ENCODE measurements at places on chromosomes 16 and 17.

- DNase-seq, result no peak
Observed at GRCh38 chr17:13580790-13581189, 20.9 kb downstream of the HS3ST3A1 start.

DNA sequence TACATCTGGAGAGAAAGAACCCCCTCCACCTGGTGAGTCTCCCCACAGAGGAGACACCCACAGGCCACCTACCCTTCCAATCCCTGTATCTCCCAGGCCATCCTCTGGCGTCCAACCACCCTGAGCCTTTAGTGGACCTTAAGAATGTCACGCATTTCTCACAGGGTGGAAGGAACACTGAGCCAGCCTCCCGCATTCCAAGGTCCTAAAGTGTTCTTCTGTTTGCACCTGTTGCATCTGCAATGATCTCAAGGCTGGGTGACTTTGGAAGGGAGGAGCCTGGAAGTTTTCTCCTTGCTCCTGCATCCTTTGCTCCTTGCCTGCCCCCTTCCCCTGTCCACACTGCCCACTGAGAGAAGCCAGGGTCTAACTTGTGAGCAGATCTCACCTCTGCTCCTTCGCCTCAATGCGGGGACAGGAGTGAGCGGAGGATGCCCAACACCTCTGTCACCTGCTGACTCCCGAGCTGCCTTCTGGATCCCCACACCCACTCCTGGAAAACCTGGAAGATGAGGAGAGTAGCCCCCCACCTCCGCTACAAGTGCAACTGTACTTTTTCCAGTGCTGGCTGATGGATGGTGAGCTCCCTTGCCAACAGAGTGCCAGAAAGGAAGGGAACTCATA is 3.7 kb downstream of the CHST5 start:
- no peak for DNase-seq

DNA sequence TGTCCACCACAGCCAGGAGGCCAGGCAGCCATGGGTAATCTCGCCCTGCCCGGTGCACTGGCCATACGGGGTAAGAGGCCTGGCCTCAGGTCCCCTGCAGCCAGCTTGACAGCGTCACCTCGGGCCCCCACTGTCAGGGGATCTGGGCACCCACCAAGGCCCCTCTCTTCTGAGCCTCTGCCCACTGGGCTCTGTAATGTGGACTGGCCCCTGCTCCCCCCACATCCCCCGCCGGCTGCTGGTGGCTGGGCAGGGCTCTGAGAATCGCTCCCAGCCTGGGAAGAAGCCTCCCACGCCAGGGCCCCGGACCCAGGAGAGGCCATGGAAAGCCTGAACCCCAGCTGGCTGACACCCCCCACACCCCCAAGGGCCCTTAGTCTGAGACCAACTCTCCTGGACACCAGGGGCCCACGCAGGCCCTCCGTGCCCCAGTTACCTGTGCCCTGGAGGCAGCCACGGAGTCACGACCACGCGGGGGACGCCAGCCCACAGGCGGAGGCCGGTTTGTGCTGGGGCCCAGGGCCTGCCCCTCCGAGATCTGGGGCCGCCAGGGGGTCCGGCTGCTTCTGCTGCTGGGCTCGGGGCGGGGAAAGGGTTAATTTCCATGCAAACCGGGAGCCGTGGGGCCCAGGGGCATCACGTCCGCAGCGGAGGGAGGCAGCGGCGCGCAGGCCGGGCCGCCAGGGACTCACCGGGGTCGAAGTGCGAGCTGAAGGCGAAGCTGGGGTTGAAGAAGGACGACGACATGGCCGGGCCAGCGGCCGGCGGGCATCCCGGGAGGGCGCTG is at the start of gene PVALEF:
Gene PVALEF, plus strand, starts transcription at position 262 of the 787 bp plus-strand sequence. CDS start 15,720 bp downstream, outside the sequence.
- DNase-seq, result no peak

GRCh38 chr17:7067198-7067597 is 12.9 kb downstream of the CLEC10A start:
- DNase-seq, result no peak

DNA sequence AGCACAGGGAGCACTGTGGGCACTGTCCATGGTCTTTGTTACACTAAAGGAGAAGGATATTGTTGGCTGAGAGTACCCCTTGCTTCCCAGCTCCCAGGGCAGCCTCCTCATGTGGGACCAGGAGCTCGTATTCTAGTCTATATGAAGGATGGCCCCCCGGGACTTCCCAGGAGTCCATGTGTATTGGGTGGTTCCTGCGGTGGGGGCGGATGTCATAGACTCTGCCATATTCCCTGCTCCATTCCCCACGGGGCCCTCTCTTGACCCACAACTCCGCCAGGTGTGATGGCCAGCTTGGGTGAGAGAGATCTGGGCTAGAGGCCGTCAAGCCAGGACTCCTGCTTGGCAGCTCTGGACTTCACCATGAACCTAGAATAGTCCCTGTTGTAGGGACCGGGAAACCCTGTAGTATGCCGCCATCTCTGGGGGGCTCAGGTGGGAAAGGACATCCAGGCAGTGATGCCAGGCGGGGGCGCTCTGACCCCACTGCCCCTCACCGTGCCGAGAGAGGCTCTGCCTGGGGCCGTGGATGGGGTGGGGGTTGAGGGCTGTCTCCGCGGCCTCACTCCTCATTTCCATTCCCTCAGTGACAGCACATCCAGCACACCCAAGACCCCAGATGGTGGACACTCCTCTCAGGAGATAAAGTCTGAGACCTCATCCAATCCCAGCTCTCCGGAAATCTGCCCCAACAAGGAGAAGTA is 37.8 kb downstream of the OR1D5 start:
- DNase-seq, result no peak

DNA sequence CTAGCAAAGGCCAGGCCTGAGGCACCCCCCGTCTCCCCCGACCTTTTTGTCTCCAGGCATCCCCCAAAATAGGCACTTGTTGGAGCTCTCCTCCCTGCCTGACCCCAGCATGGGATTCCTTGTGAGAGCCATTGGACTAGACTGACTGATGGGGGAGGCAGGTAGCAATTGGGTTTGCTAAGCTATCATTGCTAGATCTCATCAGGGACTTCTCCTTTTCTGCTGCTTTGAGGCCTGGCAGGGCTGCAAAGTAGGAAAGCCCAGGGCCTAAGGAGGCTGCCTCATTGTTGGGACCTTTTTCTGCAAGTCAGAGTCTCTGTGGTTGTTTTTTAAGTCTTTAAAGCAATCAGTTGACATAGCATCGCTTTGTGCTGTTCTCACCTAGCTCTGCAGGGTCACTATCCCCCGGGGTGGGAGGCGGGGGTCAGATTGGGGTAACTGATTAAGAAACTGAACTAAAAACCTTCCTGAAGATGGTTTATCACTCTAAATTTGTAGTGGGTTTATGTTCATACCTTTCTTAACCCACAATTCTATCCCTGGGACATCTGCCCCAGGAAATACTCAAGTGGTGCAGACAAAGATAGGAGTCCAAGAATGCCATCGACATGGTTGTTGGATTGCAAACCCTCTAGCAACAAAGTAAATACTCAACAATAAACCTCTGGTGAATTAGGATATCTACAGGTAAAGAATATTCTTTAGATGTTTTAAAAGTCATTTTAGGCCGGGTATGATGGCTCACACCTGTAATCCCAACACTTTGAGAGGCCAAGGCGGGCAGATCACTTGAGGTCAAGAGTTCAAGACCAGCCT is 28.0 kb downstream of the LLGL2 start:
- no peak for DNase-seq

GRCh38 chr17:20991276-20992037 is 51.4 kb downstream of the USP22 start:
- DNase-seq, result no peak

- DNase-seq, result peak; percentile 27
Observed at GRCh38 chr17:69539781-69540319, 125.4 kb downstream of the MAP2K6 start.

DNA sequence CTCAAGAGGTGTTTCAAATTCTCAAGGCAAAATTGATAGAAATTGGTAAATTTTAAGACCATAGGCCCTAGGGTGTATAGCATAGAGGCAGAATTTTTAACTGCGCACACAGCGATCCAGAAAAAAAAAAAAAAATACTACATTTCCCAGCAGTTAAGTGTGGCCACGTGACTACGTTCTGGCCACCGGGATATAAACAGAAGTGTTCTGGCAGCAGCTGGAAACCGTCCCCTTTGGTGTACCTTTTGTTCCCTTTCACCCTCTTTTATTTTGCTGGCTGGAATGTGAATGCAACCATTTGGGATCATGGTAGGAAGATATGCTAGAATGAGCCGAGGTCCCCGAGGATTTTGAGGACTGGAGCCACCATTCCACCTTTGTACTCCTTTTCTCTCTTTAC is 52.7 kb upstream of the AKAP1 start:
- no peak for DNase-seq

- no peak for DNase-seq
Observed at GRCh38 chr16:73028721-73029361, 19.1 kb downstream of the ZFHX3 start.

DNA sequence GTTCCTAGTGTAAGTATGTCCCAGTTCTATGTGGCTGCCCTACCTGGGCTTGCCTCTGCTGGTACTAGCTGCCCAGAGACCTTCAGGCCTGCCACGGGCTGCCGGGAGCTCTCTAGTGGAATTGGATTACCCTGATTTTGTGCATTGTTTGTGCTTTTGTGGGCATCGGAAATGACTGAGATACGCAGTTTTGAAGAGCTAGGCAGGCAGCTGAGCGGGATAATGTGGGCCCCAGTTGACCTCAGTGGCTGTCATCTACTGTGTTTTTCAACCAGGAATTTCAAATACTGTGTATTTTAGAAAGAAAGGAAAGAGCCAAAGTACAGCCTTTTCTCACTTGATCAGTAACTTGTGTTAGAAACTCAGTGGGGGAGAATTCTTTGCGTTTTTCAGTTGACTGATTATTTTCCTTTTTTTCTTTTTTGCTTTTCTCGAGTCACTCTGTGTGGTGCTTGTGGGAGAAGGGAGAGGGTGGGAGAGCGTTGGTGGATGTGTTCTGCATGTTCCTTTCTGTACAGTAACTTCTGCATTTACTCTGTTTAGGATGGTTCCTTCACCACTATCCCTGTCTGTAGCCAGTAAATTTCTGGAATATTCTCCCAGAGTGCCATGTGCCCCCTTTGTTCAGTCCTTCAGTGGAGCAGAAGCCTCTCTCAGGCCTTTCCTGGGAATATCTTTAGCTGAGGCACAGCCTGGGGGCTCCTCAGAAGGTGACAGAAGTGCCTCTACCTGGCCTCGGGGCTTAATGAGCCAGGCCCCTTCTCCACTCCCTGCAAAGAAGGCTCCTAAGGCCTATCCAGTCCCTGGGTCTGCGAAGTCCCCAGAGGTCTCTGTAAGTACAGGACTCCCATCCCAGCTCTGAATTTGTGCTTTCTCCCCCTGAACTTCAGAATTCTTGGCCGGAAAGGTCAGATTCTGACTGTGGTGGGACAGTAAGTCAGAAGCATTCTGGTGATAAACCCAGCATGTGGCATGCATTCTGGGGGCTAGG is 15.0 kb upstream of the SLC12A3 start:
- peak; percentile 88 for DNase-seq

DNA sequence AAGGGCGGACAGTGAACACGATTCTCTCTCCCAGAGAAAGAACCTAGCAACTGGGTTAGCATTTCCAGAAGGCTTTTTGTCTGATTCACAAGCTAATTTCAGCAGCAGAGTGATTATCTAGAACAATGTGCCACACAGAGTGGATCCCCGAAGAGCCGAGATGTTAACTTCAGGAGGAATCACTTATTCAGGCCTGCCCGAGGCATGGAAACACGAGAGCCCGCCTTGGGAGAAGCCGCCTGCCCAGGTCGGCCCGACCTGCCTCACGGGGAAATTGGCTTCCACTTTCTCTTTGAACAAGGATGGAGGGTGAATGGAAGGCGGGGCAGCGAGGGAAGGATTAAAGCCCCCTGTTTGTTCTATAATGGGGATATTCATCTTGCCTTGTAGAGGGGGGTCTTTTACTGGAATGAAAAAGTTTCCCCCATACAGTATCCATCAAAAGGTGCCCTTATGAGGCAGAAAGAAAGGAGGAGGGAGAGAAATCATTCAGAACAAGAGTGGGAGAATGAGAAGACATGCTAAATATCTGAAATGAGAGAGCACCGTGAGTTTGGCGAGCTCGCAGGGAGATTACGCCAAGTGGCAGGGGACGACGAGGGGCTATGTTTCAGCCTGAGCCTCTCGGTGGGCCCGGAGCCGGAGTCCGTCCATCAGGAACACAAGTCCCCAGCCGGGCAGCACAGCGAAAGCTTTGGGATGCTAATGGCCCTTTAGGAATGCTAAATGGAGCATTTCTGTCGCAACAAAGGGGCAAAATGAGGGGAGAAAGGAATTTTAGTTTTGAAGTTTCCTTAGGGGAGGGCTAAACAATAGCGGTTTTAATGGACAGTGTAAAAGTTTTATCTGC is 33.0 kb downstream of the NTN1 start:
- DNase-seq, result no peak

Data from fibroblast of skin of scalp (primary cell).